ENCODE measurements at places on chromosomes 3 and 15.

DNA sequence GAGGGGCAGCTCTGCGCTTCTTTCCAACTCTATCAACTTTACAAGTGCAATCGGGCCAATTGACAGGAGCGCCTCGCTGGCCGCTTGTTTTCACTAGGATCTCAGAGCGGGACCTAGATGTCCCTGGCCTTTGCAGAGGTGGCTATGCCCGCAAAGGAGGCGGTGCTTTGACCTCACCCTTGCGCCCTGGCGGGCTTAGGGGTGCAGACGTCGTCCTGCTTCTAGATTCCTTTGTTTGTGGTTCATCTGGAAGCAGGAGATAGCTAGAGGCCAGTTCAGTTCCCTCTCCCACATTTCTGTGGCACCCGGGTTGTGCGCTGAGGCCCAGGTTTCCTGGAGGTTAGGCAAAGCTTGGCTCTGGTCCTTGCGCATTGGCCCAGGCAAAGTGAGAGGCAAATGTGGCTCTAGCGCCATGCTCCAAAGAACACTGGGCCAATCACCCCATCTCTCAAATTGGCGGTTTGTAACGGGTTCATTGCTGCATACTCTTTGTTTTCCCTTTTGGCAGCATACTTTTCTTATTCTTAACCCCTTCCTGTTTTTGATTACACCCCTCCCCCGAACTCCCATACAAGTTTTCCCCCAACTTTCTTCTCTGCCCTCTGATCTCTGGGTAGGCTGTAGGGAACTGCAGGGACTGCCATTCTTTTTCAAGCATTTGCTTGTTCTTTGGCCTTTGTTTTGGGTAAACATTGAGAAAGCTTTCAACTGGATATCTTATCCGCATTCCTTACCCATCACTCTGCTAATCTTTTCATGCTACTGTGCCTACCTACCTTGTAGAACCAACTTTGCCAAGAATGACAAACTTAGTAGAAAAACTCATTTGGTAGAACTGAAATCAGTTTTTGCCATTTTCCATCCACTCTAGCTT is 1.4 kb downstream of the PPM1L start:
- DNase-seq: no peak

- DNase-seq: no peak
These were observed 97.2 kb downstream of the PDCD6IP start for GRCh38 chr3:33895658-33896057.

- peak; percentile 59 for DNase-seq
These were observed 617.5 kb downstream of the TBL1XR1 start for GRCh38 chr3:176579711-176580185.

DNA sequence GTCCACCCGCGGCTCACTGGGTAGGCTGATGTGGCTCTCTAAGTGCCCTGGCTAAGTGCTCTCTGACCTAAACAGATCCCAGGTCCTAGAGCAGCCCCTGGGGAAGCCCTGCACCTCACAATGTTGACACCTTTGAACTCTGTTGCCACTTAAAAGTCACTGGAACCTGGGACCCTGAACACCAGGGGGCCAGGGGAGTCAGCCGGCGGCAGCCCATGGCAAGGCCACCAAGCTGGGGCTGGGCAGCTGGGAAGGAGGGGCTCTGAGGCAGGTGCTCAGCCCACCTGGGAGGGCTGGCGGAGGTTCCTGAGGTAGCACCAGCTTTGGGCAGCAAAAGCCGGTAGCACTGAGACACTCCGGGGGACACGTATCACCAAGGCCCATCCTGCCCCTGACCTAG is 129.0 kb downstream of the CHSY1 start:
- DNase-seq: no peak

DNA sequence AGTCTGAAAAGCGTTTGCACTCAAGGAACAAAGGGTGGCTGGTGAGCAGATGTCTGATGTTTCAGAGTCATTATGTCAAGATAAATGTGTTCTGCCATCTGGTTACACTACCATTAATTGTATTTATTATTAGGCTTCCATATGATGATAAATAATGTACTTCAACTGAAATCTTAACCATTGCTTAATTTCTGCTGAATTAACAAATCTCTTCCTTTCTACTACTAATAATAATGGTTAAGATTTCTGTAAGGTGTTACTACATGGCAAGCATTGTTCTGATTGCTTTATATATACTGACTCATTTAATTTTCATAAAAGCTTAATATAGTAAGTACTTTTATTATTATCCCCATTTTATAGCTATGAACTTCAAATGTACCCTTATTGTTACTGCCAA is 68.4 kb upstream of the GALNT15 start:
- no peak for DNase-seq

DNA sequence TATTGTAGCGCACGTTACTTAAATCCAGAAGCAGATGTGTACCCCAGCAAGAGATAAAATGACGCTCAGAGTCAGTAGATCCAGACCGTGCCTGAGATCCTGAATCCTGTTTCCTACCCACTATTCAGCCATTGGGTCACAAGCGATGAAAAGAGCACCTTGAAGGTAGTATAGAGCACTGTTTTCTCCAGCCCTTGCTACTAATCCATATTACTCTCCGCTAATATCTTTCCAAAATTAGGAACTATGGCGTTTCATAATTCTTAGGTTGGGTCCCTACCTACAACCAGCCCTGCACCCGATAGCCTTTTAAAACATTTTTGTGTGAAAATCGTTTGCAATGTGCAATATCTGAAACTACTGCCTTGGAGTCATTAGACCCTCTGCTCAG is 596 bp downstream of the BTD start:
- DNase-seq: no peak

GRCh38 chr3:189833996-189834395 is 202.8 kb downstream of the TP63 start:
- no peak for DNase-seq

DNA sequence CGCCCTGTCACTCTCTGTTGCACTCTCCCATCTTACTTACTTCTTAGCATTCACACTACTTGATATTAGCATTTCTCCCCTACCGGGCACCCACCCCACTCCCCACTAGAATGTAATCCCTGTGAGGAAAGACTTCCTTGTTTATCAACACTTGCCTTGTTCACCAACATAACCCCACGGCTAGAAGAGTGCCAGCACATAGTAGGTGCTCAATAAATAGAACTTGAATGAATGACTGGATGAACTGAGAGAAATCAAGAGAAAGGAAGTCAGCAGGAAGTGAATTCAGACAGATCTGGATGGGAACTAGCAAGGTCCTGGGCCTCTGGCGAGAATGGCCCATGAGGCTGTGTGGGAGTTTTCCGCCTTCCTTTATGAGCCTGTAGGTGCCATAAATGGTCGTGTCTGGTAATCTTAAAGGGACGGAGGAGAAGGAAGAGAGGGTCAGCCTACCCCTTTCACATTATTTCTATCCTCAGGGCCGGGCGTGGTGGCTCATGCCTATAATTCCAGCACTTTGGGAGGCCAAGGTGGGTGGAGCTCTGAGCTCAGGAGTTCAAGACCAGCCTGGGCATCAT is 42.4 kb upstream of the HERC1 start:
- DNase-seq: no peak

DNA sequence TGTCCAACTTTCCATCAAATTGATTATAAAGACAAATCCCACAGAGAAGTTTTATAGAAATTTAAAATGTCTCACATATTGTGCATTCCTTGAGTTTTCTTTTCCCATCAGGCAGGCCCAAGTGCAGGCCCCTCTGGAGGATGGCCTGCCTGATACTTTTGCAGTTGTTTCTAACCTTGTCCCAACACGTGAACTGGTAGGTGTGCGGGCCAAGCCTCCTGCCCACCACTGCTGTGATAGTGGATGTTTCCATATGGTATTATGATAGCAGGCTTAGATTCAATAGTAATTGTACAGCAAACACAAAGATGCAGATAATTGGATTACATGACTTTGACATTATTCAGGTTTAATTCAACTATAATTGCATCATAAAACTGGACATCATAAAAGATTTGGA is 1.4 kb downstream of the P2RY12 start:
- DNase-seq: no peak

DNA sequence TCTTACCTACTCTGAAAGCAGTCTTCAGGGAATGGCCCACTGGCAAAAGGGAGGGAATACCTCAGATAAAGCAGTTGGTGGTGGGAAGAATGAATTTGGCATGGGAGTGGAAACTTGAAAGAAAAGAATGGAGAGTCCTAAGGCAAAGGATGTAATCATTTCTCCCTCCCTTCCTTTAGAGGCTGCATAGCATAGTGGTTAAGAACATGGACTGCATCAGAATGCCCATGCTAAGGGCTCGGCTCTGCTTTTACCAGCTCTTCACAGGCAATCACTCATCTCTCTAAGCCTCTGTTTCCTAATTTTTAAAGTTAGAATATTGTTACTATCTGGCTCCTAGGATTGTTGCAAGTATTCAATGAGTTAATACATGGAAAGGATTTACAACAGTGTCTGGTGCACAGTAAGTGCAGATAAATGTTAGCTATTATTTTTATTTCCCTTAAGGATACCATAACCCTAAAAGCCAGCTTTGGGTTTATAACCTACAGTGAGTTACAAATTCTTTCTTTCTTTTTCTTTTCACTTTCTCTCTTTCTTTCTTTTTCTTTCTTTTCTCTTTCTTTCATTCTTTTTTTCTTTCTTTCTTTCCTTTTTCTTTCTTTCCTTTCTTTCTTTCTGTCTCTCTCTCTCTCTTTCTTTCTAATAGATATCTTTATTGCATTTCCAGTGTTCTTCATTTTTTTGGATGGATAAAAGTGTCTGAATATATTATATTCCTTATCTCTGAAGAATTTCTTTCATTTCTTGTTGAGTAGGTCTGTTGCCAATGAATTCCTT is 23.6 kb downstream of the VEPH1 start:
- no peak for DNase-seq

- no peak for DNase-seq
These were observed 10.7 kb upstream of the SPTBN5 start for GRCh38 chr15:41904541-41905005.

- DNase-seq: no peak
These were observed 509.3 kb upstream of the PPP2R3A start for GRCh38 chr3:135456108-135456790.

DNA sequence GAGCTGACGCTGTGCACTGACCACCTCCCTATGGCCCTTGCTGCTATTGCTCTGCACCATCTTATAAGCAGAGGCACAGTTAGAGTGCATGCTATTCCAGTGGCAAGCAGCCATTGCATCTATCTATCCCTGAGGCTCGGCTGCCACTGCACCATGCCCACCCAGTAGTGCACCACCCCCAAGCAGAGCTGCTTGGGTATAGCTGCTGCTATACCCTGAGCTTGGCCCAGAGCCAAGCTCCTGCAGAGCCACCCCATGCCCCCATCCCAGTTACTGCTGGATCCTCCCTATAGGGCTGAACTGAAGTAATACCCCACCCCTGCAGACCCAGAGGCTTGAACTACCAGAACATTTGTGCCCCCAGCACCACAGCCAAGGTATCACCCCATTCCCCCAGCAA is 19.6 kb upstream of the IGSF10 start:
- no peak for DNase-seq

GRCh38 chr3:188788621-188789081 is 383.1 kb upstream of the TPRG1 start:
- DNase-seq: peak; percentile 69
